ENCODE measurements at places on chromosomes 4 and X.
A peak's percentile ranks its signal among the peaks of the same experiment; 100 is the strongest.

GRCh38 chr4:70306076-70306475 is 28.7 kb upstream of the CABS1 start:
- no peak for DNase-seq

DNA sequence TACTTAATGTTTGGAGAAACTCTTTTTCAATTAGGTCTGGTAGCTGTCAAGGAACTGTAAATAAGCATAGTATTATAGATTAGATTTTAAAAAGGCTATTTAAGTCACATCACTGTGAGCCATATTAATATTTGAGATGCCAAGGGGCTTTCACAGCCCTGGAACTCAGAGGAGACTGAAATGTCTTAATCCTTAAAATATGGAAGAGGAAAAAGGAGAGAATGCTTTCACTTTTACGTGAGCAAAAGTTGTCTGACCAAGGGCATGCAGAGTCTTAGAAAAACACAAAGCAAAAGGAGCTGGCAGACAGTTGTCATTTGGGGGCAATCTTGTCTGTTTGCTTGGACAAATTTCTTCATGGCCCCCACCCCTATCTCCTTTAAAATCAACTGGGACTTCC is 253.2 kb upstream of the IGFBP7 start:
- DNase-seq = no peak

DNA sequence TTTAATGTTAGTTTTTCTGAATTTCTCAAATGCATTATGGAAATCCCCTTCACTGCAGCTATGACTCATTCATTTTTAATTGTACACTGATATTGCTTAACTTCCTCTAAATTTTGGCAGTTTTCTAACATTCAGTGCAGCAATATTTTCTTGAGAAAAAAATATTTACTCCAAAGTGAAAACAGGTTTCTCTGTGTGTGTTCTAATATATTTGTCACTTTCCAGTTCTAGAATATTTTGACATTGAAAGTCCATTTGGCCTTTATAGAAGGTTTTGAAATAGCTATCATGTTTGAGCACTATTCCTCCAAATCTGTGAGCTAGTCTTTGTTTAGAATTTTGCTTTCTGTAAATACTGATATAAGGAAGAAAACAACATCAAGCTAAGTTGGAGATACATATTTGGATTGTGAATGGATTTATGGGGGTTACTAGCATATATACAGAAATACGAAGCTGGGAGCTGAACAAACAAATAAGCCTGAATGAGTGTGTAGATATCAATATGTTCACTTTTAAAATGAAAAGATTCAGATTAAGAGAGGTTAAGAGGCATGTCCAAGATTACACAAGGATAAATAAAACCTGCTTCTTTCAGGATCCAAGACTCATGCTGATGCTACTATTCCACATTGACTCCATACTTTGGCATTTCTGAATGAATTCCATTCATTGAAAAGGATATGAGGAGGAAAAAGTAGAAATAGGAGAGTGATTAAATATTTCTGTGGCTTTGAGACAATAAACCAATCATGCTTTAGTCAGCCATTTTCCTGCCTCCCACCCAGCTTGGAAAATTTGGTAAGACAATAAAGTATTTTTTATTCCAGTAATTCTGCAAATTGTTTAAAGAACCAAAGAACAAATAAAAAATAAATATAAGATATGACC is 57.3 kb upstream of the SLIT2 start:
- no peak for DNase-seq

- DNase-seq = no peak
Measured at GRCh38 chrX:153374426-153374825, 26.7 kb downstream of the PNMA6E start.

DNA sequence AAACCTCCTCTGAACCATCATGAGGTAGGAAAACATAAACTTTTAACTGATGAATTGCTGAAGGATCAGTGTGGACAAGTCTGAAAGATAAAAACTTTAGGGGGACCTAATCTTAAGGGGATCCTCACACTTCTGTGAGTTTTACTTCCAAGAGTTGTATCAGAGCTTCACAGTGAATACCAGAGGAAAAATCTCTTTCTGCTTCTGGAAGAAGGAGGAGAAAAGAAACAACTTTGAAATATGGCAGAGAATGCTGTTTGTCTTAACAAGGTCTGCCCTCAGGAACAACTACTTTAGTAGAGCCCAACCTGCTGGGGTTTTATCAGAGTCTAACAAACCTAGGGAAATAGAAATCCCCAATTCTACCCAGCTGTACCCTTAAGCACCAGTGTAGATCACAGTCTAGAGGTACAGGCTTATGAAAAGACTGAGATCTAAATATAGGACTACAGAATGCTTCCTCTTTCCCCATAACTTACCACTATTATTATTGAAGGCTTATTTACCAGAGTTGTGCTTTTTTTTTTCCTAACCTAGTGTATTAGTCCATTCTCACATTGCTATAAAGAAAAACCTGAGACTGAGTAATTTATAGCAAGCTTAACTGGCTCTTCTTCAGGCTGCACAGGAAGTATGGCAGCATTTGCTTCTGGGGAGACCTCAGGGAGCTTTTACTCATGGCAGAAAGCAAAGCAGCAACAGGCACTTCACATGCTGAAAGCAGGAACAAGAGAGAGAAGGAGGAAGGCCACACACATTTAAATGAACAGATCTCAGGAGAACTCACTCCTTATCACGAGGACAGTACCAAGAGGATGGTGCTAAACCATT is 167.9 kb downstream of the CAMK2D start:
- no peak for DNase-seq

GRCh38 chr4:184891816-184892397 is 66.1 kb upstream of the ACSL1 start:
- no peak for DNase-seq

GRCh38 chr4:6390356-6390755 is 82.1 kb downstream of the PPP2R2C start:
- peak; percentile 57 for DNase-seq

DNA sequence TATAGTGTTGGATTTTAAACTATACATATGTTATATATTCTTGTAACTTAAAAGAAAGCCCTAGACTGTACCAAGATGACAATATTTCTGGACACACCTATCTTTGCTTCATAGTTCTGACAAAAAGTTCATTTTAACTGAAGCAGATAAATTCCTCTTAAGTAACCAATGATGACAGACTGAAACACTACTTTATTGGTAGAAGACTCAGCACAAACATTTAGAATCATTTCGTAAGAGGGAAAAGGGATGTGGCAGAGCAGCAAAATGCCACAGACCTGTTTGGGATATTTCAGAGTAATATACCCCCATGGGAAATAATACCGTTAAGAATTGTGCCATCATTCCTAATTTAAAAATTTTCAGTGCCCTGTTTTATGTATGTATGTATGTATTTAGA is 56.2 kb downstream of the APOO start:
- no peak for DNase-seq

GRCh38 chrX:70878902-70879301 is 29.6 kb downstream of the TEX11 start:
- DNase-seq = no peak

- peak; percentile 2 for DNase-seq
Measured at GRCh38 chr4:59597536-59598329, 1602.4 kb upstream of the ADGRL3 start.

- DNase-seq = no peak
Measured at GRCh38 chr4:186840222-186840701, 116.6 kb upstream of the FAT1 start.

GRCh38 chrX:84188320-84188834 is 378 bp upstream of the RPS6KA6 start:
- peak; percentile 75 for DNase-seq

GRCh38 chrX:110214684-110215083 is 103.2 kb downstream of the AMMECR1 start:
- no peak for DNase-seq

- no peak for DNase-seq
Measured at GRCh38 chrX:54509400-54509799, 13.4 kb upstream of the FGD1 start.

- peak; percentile 43 for DNase-seq
Measured at GRCh38 chr4:185343726-185344581, 51.8 kb downstream of the LRP2BP start.

DNA sequence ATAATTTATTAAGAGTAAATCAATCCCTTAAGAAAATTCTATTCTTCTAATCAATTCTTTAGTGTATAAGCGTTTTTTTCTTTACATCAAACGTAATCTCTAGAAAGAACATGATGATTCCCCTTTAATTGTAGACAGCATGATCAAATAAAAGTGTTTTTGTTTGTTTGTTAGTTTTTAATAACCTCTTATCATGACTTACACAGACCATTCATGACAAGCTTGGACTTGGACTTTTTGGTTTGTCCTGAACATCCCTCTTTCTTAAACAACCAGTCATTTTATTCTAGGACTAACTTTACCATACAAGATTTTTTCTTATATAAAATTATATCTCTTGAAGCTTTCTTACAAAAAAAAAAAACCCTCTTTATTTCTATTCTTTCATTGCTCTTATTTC is 344.6 kb upstream of the SPOCK3 start:
- no peak for DNase-seq

DNA sequence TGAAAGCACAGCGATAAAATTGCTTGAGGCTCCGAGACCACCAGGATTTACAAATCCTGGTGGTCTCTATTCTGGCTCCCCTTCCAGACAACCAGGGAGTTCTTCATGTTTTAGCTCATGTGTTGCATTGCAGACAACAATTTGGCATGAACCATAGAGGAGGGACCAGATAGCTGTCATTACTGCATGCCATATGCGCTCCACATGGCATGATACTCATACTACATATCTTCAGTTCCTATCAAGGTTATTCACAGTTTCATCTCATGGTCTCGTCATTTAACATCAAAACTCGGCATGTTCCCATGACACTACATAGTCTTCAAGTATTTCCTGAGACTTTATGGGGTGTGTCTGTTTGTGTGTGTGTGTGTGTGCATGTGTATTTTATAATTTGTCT is 220.3 kb downstream of the OR13H1 start:
- no peak for DNase-seq

DNA sequence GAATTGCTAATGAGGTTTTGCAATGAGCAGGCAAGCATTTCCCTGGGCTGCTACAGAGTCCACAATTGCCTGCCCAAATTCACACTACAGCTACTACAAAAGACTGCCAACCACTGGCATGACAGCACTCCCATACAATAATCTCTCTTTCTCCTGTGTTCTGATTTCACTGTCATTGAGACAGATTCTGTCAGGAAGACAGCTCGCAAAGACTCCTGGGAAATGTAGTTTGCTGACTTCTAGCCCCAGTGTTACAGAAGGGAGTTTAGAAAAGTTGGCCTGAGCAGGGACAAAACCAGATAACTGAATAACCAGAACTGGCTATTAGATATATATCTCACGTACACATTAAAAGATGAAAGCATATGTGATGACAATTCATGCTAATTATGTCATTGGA is 1231.3 kb upstream of the PRKX start:
- DNase-seq = no peak

GRCh38 chr4:15695729-15696128 is 7.1 kb upstream of the BST1 start:
- no peak for DNase-seq

- no peak for DNase-seq
Measured at GRCh38 chr4:173370130-173370476, 651 bp upstream of the SAP30 start.

DNA sequence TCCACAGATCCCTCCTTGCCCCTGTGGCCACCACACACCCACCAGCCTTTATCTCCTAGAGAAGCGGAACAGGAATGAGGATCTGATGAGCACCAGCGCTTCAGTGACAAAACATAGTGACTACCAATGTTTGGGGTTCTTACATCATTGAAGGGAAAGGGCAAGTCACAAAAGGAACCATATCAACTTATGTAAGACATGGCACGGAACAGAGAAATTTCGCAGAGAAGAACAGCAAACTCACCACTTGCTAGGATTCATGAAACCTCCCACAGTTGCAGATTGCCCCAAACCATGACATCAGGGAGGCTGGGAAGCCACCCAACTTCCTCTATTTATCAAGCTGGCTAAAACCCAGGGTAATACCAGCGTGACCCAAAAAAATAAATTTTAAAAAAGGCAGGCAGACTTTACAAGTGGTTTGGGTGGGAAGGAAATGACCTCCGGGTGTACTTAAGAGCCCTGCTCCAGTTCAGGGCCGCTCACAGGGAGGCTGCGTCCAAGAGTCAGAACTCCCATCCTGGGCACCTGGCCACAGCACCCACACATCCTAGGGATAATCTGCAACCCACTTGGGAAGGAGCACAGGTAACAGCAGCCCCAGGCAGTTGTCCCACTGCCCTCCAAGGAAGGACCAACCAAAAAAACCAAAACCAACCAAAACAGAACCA is 36.0 kb downstream of the ADGRG2 start:
- no peak for DNase-seq

GRCh38 chr4:2935762-2936743 is 27.2 kb downstream of the NOP14 start:
- DNase-seq = no peak

DNA sequence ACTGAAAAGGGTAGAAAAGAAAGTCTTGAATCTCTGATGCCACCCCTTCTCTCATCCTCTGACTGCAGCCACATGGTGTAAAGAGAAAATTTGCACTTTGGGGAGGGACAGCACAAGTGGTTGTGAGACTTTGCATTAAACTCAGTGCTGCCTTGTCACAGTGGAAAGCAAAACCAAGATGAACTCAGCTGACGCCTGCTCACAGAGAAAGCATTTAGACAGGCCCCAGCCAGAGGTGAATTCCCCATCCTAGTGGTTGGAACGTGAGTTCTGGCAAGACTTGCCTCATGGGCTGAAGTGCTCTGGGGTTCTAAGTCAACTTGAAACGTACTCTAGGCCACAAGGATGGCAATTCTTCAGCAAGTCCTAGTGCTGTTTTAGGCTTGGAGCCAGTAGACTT is 1101.4 kb downstream of the ADGRL3 start:
- DNase-seq = no peak

- no peak for DNase-seq
Measured at GRCh38 chr4:35175487-35175886, 1068.8 kb downstream of the ARAP2 start.

DNA sequence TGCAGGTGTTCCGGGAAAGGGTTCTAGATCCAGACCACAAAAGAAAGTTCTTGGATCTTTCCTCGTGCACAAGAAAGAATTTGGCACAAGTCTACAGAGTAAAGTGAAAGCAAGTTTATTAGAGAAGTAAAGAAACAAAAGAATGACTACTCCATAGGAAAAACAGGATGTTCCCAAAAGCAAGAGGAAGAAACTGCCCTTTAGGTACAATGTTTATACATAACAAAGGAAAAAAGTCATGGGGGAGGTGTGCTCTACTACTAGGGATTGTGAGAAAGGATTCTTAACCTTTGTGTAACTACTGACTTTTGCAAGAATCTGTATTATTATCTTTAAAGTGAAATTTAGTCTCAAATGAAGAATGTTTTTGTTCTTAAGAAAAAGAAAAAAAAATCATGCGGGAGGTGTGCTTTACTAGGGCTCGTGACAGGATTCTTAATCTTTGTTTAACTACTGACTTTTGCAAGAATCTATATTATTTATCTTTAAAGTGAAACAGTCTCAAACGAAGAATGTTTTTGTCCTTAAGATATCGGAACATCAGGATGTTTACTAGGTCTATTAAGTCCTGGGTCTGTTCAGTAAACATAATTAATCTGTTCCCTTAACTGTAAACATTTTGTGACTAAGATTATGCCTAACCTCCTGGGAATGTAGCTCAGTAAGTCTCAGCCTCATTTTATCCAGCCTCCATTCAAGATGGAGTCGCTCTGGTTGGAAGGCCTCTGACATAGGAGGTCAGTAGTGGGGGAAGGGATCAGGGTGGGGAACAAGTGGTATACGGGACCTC is 110.4 kb upstream of the BEND4 start:
- DNase-seq = no peak
